ENCODE measurements at places on chromosomes 7 and 10.
A peak's percentile ranks its signal among the peaks of the same experiment; 100 is the strongest.

DNA sequence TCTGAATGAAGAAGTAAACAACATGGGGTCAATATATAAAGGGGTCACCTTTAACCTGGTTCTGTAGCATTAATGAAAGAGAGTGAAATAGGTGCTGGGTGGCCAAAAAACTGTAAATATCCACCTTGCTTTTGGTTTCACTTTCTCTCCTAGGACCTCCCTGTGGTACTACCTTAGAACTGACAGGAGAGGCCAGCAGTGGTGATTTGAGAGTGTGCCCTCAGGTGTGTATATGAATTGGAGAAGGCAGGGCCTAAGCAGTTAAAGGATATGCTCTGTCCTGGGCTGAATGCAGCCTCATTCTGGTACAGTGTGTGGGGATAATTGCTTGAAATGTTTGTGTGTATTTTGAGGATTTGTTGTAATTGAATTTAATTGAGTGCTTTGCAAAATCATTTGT, 62.0 kb downstream of the BBS9 start:
- no peak for DNase-seq

GRCh38 chr7:102119213-102119651, 167.4 kb upstream of the SH2B2 start:
- DNase-seq, result no peak

GRCh38 chr7:27107391-27108381, 5.2 kb upstream of the HOXA2 start:
- DNase-seq, result no peak

GRCh38 chr7:33757563-33758165, 147.7 kb upstream of the BMPER start:
- DNase-seq, result peak; percentile 48

GRCh38 chr7:41481353-41481752, 221.5 kb downstream of the INHBA start:
- no peak for DNase-seq

- peak; percentile 51 for DNase-seq
Observed at GRCh38 chr7:130324306-130324943, 20.2 kb upstream of the CPA5 start.

GRCh38 chr10:78188446-78188845, 154.8 kb downstream of the RPS24 start:
- no peak for DNase-seq

DNA sequence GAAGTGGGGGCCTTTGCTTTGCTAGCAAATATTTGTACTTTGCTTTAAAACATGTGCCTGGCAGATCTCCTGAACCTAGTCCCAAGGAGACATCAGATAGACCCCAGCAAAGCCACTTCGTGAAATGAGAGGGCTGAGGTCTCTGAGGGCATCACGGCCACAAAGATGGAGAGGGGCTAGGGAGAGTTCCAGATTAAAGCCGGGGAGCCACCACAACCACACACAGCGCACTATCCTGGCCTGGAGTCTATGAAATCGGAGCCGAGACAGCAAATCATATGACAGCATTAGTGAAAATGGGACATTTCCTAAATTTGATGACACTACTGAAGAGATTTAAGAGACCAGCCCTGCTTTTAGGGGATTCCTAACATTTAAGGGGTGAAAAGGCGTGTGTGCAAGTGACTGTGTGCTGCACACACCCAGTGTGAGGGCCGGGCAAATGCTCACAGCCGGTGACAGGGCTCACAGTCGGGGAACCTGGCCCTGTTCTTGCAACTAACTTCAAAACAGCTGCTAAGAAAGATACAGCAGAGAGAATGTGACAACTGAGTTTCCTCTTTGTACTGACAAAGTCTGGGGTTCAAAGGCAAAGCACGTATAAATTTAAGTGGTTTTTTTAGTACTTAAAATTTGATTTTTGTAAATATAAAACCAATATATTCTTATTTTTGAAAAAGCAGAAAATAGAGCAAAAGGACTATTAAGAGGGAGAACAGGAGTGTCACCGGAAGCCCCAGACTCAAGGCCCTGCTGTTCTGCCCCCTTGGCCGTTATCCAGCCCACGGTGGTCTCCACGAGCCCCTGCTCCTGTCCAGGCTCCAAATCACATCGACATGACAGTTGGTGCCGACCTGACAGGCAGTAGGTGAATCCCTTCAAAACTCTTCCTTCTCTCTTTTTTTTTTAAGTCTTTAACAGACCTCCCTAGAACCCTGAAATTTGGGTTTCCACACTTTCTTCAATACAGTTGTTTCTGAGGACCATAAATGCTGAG, 49.5 kb downstream of the VIPR2 start:
- no peak for DNase-seq

- DNase-seq, result no peak
Observed at GRCh38 chr7:10121631-10122030, 852.0 kb upstream of the PHF14 start.

- DNase-seq, result no peak
Observed at GRCh38 chr10:52280051-52280450, 34.0 kb upstream of the DKK1 start.

DNA sequence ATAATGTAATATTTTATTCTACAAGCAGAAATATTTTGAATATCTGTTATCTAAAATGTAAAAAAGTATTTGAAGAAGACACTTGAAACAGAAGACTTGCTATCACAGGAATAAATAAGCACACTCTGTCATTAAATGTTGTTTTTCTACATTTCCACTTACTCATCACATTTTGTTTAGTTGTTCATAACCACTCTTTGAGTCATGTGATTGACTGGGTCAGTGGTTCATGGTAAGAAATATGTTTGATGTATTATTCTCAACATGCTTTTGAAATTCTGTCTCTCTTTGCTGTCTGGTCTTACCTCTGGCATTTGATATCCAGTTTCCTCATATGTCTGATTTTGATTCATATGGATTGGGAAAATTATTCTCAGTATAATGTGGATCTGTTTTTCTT, 171.8 kb downstream of the SUGCT start:
- no peak for DNase-seq

DNA sequence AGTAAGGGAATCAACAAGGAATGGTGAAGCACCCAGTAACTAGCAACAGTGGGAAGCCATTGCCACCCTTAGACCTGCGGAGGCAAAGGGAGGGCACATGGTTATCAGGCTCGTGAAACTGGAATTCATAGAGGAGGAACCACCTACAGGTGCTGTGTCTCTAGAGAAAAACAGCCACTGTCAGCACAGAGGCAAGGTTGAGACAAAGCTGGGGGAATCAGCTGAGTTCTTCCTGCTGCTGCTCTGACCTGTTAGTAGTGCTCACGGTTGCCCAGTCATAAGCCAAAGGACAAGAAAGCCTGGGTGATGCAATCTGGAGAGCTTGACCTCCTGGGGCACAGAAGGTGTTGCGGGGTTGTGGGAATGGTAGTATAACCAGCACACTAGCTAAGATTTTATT, 110.1 kb downstream of the TPST1 start:
- DNase-seq, result no peak

GRCh38 chr10:16360001-16360400, 76.8 kb upstream of the PTER start:
- no peak for DNase-seq

DNA sequence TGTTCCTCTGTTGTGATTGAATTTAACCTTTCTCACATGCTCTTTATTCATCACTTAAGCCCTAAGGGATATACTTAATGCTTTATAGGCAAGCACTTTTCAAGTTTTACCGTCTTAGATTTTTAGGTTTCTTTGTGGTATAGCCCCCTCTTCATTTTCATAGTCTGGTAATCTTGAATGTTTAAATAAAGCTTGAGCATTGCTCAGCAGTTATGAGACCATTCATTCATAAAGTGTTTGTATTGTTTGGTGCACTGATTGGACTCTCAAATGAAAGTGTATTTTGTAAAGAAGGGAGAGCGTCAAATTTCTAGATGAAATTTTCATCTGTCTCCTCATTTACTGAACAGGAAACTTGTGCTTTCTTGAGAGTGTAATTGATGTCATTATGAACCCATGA, 25.2 kb downstream of the TASOR2 start:
- no peak for DNase-seq

GRCh38 chr7:8133188-8133848, 128.6 kb downstream of the ICA1 start:
- no peak for DNase-seq

DNA sequence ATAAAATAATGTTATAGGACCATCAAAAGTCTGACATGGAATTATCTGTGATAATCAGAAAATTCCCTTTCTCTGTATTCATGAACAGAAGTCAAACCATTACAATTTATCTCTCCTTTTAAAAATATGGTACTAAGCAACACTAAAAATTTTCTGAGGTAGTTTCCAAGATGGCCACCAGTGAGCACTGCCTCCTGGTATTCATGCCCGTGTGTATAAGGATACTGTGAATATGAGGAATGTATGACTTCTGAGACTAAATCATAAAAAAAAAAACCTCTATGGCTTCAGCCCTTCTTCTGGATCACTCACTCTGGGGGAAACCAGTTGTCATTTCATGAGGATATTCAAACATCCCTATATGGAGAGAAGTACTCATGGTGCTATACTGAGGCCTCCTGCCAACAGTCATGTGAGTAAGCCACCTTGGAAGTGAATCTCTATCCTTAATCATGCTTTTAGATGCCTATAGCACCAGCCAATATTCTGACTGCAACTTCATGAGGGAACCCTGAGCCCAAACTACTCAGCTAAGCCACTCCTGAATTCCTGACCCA, 41.1 kb downstream of the SIRT1 start:
- DNase-seq, result no peak

- no peak for DNase-seq
Observed at GRCh38 chr7:27079234-27079975, 16.4 kb downstream of the HOXA1 start.

- no peak for DNase-seq
Observed at GRCh38 chr7:110084181-110084807, 1006.6 kb upstream of the LRRN3 start.

DNA sequence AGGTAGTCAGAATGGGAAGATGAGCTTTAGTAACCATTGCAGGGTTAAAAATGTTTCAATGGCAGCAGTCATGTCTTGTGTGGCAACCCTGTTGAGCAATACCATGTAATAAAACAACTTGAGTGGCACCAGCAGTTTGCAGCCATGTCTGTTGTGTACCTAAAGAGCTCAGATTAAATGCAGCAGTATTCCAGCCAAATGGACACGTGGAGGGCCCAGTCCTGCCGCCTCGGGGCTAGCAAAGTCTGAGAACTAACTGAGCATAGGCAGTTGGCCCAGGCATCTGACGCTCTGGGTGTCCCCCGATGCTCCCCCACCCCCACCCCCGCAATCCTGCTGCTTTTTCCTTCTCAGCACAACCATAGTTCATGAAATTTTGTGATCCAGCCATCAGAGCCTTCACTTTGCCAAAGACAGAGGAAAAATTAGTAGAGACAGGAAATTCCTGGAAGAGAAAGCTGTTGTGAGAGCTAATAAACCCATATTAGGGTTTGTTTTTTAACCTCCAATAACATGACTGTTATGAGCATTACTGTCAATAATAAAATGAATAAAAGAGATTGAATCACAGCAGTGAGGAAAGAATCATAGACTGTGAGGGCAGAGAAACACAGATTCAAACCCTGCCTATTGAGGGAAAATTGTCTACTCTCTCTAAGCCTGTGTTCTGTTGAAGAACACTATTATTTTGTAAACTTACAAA, 220.6 kb upstream of the RHOBTB1 start:
- no peak for DNase-seq

DNA sequence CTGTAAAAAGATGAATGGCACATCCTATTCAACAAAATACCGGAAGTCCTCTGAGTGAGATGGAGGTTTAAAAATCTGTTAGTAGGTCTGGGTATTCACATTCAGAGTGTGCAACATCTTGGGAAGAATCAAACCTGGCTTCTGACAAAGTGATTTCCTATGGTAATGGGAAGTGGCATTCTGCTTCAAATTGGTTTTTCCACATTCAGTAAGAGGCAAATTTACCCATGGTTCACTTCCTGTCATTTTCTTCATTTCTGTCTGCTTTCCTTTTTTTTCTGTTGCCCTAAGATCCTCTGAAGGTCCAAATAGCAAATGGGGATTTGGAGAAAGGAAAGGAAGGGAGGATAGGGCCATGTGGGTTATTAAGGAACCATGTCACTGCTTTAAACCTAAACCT, 218.3 kb downstream of the DOCK4 start:
- DNase-seq, result no peak

GRCh38 chr10:52740913-52741675, 31.5 kb downstream of the MBL2 start:
- DNase-seq, result no peak
